ENCODE measurements at places on chromosomes 4 and X.

DNA sequence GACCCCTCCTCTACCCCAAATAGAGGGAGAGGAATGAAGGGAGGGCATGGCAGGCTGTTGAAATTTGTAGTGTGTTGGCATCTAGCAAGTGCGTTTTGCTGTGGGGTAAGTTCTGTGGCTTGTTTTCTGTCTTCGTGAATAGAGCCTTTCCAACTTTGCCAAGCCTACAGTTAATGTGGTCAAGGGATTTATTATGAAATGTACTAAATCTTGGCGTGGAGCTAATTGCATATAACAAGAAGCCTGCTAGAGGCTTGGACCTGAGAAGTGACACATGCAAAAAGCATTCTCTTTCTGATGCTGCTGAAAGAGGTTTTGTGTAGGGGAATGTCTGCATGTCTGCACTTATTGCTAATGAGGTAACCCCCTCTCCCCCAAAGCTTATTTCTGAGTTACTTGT is 132.2 kb downstream of the BMPR1B start:
- peak; percentile 97 for DNase-seq

GRCh38 chr4:40924096-40924792 is 174.5 kb downstream of the NSUN7 start:
- no peak for DNase-seq

DNA sequence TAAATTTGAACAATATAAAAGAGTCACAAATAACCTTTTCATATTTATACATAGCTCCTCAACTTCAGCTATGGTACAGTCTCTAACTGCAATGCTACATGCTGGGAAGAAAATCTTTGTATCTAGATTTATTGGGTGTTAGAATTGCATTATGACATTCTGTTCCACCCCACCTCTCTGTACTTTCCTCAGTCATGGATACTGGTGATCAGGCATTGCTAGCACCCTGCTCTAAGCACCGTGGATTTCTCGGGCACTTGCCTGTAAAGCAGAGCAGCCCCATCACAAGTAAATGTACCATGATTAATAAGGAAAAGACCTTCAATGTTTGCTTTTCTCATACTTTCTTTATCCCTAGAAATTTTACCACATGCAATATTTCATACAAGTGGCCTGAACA is 1028.9 kb upstream of the INTU start:
- no peak for DNase-seq

- no peak for DNase-seq
Measured at GRCh38 chr4:158163941-158164767, 8.7 kb downstream of the GASK1B start.

- DNase-seq: peak; percentile 63
Measured at GRCh38 chr4:188113156-188113555, 3.8 kb upstream of the TRIML2 start.

DNA sequence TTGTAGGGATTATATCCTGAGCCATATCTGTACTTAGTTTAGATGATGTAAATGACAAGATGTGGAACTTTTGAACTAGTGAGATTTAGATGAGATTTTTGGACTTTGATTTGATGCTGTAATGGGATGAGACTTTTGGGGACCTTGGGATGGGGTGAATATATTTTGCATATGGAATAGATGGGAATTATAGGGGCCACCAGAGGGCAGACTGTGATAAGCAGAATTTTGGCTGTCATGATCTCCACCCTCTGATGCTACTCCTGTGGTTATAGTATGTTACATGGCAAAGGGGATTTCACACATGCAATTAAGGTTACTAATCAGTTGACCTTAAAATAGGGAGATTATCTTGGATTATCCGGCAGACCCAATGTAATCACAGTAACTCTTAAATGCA is 214.0 kb upstream of the NHS start:
- no peak for DNase-seq

DNA sequence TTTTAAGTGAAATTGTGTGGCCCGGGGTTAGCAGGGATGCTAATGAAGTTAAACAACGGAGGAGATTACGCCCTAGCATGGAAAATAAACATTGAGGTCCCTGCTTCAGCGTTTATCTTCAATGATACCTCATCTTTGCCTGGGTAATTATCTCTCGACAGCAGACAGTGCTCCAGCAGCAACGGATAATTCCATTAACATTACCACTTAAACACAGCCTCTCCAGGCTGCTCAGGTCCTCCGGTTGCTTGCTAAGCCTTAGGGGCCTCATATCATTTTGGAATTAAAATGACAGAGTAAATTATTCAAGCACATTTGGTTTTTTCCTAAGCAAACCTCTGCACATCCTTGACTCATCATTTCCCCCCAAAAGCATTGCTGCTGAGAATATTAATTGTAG is 281.5 kb upstream of the KLF3 start:
- DNase-seq: no peak

DNA sequence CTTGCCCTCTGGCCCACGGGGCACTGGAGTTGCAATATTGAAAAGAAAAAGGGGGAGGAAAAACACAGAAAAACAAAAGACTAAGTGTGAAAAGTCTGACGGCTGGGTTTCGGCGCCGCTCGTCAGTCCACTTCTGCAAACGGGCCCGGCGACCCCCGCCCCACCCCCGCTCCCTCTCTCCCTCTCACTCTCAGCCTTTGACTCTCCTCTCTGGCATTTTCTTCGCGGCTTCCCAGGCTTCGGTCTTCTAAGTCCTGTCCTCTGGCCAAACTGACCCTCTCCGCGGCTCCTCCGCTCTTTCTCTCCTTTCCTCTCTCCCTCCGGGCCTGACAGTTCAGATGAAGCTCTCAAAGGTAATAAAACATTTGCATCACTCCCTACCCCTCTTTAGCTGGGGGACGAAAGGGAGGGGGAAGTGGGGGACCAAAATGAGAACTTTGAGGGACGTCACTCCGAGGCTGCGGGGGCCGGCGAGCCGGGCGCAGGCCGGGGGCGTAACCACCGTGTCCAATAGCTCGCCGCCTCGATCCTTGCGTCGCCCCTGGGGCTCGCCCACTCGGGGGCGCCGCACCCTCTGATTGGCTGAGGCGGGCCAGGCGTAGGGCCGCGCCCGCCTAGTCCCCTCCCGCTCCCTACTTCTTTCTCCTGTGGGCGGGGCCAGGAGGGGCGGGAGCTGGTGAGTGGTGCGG is at the start of gene NKX6-1:
Gene NKX6-1, minus strand, starts transcription at position 358 of the 689 bp plus-strand sequence. CDS start 1,064 bp downstream, outside the sequence.
- peak; percentile 36 for DNase-seq

DNA sequence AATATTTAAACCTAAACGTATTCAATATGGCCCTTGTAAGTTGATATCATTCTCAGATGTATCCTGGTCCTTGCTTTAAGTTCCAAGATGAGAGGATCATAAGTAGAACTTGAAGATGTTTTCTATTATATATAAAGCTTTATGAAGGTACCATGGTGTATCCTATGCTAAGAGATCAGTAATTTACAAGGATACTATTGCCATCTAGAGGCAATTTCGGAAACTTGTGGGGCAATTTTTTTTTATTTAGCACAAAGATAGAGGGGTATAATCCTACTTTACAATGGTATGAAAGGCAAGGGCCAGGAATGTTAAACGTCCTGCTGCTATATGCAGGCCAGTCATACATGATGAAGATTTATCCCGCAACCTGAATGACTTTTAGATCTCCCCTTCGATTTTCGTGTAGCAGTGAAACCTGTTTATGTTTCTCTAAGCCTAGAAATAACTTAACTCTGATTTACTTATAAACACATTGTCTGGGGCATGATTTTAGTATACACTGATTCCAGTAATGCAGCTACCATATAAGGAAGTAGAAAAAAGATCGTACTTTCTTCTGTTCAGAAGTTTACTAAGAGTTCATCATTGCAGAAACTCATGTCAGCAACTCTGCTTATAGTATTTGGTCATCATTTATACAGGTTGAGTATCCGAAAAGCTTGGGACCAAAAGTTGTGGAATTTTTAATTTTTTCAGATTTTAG is 2.6 kb downstream of the SLC25A31 start:
- peak; percentile 25 for DNase-seq

GRCh38 chr4:95193391-95194224 is 355.2 kb downstream of the UNC5C start:
- DNase-seq: no peak

DNA sequence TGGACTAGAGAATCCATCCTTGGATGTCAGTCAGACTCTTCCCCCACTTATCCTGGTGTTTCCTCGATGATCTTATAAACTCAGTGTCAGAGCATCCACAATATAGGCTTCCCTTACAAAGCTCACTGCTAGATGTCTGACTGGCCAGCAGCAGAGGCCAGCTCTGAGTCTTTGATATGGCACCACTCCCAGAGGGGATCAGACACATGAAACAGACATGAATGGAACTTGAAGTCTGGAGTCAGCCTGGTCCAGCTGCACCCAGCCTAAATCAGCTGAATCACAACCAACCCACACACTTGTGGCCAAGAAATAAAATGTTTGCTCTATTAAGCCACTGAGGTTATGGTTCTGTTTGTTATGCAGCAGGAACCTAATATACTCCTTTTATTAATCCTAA is 129.6 kb upstream of the MED14 start:
- DNase-seq: peak; percentile 61

DNA sequence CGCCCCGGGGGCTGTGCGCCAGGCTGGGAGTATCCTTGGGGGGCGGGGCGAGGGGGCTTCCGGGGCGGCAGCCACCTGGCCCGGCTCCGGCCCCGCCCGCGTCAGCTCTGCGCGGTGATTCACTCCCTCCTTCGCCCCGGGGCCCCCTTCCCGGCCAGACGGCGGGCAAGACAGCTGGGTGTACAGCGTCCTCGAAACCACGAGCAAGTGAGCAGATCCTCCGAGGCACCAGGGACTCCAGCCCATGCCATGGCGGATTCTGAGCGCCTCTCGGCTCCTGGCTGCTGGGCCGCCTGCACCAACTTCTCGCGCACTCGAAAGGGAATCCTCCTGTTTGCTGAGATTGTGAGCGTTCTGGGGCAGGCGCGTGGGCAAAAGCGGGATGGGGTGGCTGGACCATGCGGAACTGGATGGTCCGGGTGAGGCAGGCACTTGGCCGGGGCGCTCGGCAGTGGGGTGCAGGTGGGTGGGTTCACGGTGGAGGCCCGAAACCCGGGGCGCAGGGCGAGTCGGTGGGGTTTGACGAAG is at the start of gene PLP2:
Gene PLP2, plus strand, starts transcription at position 147 of the 528 bp plus-strand sequence. Its CDS starts 103 bp downstream, at position 250.
- DNase-seq: no peak

- no peak for DNase-seq
Measured at GRCh38 chr4:162364651-162365050, 200.9 kb upstream of the FSTL5 start.

DNA sequence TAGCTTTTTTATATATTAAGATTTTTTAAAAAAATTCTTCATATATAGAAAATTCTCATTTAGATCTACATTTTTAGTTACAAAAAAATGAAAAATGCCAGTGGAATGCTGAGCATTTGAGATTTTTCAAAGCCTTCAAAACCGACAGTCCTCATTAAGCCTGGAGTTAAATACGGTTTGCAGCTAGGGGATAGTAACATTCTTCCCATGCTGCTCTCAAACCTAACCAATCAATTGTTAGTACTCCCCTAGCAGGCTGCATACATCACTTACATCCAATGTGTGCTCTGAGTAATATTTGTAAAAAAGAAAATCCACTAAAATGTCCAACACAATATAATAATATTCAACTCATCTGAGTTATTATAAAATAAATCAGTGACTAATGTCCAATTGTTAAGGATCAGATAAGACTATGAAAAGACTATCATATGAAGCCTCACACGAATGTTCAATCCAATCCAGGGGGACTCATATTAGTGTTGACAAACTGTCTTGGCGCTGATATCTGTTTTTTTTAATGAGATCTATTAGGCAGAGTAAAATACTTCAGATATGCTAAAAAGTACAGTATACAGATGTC is 227.6 kb upstream of the MAB21L2 start:
- DNase-seq: peak; percentile 57

DNA sequence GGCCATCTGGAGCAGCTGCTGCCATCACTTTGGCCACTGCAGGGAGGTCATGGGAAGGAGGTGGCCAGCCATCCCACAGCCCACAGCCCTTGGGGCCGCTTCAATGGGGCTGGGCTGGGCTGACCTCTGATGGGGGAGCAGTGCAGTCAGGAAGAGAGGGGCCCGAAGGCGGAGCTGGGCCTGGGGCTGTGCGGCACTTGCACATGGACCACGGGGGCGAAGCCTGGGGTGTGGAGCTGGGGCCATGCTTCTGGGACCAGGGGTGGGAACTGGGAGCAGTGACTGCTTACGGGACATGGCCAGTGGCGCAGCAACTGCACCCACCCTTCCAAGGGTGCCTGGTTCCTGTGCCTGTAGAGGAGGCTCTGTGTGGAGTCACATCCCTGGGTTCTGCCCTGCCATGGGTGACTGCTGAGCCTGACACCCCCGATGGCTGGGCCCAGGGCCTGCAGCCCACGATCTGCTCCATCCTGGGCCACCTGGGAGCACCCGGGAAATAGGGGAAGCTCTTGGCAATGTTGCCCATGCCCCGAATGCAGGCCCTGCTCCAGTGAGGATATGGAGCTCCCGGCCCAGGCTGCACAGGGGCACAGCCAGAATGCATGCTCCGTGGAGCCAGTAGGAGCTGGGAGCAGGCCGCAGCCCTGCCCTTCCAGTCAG is 22.4 kb upstream of the SULT1B1 start:
- no peak for DNase-seq

GRCh38 chr4:63708661-63709060 is 700.6 kb downstream of the TECRL start:
- no peak for DNase-seq

DNA sequence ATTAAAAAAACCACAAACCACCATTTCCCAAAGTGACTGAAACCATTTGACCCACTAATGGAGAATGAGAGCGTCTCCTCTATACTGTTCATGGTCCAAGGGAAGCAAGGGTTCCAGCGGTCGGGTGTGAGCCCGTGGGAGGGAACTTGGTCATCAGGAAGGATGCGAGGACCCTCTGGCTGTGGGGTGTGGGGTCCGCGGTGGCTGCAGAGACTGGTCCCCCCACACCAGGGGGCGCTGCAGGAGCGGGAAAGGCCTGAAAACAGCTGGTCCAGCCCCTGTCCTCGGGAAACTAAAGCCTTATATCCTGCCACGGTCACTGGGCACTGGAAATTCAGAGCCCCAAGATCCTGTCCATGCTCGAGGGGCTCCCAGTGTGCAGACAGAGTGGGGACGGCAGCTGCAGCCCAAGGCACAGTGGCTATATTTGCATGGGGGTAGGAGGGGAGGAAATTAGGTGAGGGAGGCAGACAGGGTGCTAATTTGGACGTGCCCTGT is 4.3 kb downstream of the BLOC1S4 start:
- DNase-seq: no peak

DNA sequence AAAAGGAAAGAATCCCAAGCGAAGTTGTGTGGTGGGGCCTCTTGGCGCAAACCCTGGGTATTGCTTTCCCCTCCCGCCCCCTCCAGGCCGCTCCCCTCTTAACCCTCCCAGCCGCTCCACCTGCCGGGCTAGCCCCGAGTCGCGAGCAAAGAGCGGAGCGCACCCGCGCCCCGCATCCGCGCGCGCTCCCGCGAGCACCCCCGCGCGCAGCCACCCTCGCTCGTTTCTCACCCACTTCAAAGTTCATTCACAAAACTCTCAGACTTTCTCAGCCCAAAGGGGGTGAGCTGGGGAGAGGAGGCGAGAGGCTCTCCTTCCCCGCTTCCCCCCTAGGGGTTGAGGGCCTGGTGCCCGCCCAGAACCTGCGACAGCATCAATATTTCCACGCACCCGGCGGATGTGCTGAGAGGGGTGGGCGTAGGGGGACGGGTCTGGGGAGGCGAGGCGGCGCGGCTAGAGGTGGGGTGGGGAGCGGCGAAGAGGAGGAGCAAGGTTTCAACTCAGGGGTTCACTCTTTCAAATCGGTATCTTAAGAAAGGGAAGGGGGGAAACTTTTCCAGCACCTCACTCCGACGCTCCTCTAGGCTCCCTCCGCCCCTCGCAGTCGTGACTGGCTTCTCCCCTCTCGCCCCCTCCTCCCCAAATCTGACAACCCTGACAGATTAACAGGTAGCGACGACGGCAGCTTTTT is 1.8 kb downstream of the MAML3 start:
- no peak for DNase-seq

All from retinal pigment epithelial cell (primary cell).